ENCODE measurements at places on chromosomes 2 and 18. TPM values are rescaled to one million over a fixed set of nuclear protein-coding genes. Genes with fewer than 3 reads are reported as not detected.

TXNDC2 gene
- not detected for total RNA-seq

CDH7 gene
- total RNA-seq = 0.16 TPM

LOXHD1 gene
- not detected for total RNA-seq

DNA sequence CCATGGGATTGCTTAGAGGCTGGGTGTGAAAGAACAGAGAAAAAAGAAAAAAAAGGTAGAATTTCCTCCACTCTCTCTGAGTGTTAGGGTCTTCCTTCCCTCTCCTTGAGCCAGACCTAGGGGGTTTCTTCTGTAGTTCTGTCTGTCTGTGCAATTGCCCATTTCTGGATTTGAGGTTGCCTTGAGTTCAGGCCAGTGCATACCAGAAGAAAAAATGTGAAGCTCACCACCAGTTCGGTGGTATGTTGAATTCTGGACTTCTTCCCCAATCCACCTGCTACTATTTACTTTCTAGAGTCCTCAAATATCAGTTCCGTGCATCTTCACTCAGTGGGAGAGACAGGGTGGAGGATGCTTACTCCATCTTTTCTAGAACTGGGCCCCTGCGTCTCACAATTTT is 15.3 kb upstream of the SELENOI start:
- no peak for DNase-seq

- DNase-seq = no peak
These were observed 898.6 kb upstream of the KLHL29 start for GRCh38 chr2:22486343-22486742.

DNA sequence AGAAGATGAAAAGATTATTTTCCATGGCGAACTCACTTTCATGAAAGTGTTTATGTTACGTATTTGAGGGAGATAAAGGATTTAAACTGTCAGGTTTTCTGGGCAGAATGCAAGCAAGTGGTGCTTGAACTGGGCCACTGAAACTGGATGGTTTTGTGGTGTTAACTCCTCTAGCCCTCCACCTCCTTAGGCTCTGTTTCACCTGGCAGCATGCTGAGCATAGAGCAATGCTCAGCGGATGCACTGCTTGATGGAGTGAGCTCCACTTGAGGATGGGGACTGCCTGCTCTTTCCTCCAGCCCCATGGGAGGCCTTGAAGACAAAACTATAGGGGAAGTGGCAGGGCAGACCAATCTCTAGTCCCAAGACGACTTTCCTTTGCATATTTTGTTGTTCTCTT is 345.8 kb downstream of the TDRD15 start:
- no peak for DNase-seq

DNA sequence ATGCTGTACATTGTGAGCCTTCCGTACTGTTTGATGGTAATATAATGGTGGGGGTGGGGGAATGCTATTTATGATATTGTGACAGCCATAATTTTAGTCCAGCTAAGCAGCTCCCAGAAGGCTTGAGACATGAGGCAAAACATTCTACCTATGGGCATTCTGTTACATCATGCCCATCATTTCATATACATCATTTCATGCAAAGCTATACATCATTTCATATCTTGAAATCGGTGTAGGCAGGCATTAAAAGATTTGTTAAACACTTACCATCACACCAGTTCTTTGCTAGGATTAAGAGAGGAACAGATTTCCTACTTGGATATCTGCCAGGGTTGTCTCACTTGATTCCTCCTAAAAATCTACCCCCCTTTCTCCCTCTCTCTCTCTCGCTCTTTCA is 84.5 kb downstream of the COL5A2 start:
- DNase-seq = no peak

- DNase-seq = no peak
These were observed 110.7 kb downstream of the TMX3 start for GRCh38 chr18:68604256-68604655.

GRCh38 chr2:1140389-1141003 is 189.8 kb downstream of the SNTG2 start:
- DNase-seq = peak; percentile 67

DNA sequence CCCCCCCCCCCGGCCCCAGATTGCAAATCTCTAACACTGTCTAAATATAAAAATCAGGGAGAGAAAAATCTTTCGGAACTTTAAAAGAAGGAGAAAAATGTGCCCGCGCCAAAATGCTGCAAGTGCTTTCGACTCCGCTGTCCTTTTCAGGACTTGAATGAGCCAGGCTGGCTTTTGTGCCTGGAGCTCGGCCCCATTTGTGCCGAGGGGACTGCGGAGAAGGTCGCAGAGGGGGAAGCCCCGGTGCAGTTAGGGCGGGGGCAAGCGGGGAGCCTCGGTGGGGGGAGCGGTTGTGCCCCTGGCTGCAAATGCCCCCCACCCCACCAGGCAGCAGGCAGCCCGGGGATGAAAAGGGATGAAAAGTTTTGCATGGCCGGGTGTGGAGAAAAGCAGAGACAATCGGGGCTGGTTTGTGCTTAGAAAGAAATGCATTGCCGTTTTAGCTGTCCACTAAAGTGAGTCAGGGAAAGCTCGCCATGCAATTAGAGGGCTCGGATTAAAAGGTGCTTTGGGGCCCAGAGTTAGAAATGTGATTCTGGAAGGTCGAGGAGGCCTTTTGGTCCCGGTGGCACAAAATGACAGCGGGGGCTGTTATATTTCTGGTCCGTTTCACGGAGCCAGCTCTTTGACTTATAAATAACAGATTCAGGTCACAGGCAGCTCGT is 1.6 kb downstream of the INHBB start:
- no peak for DNase-seq

DNA sequence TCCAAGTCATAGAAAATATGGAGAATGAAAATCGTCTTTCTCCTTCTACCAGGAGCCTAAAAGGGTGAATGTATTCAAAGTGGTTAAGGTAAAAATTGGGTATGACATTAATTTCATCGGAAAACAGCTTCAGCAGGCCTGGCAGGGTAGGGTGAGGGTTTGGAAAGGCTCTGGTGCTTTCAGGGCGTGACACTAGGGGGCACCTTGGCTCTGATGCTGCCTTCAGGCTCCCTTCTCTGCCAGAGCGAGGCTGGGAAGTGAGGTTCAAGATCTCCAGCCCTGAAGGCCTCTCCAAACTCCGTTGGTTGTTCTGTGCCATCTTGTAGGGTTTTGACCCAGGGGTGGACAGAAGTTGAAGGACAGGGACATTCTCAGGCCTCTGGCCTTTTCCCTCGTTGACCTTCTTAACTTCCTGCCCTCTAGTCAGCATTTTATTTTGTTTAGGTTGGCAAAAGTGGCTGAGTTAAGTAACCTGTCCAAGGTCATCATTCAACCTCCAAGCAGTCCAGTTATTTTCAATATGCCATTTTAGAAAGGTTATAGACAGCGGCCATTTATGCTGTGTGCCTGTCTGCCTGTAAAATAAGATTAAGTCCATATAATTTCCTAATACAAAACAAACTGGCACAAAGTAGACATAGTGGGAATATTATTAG is 40.3 kb downstream of the EML6 start:
- DNase-seq = no peak
